ENCODE measurements at places on chromosomes 4 and X. TPM values are rescaled to one million over a fixed set of nuclear protein-coding genes. Genes with fewer than 3 reads are reported as not detected.

Gene SPATA4
- not detected for total RNA-seq

Gene RIBC1
- 0.48 TPM for total RNA-seq

Gene GYPE
- total RNA-seq: 0.49 TPM

Gene BRS3
- not detected for total RNA-seq

Gene FOXR2
- not detected for total RNA-seq

Gene MTNR1A
- not detected for total RNA-seq

Gene TAF9B
- total RNA-seq: 25.9 TPM

Gene CXorf49
- not detected for total RNA-seq

Gene ZNF518B
- 11.2 TPM for total RNA-seq

Gene WDR45
- 22.5 TPM for total RNA-seq

Gene NDST3
- not detected for total RNA-seq

Gene TLR3
- not detected for total RNA-seq

Gene LDB2
- total RNA-seq: not detected

Gene CT45A1
- total RNA-seq: not detected

Gene NAP1L3
- total RNA-seq: 4.8 TPM

Gene ARL13A
- not detected for total RNA-seq
